Effector CD4-positive, alpha-beta T cell (primary cell): ENCODE measurements at places on chromosomes 7 and 10.

- no peak for DNase-seq
Observed at GRCh38 chr7:2755531-2755930, 67.5 kb downstream of the AMZ1 start.

DNA sequence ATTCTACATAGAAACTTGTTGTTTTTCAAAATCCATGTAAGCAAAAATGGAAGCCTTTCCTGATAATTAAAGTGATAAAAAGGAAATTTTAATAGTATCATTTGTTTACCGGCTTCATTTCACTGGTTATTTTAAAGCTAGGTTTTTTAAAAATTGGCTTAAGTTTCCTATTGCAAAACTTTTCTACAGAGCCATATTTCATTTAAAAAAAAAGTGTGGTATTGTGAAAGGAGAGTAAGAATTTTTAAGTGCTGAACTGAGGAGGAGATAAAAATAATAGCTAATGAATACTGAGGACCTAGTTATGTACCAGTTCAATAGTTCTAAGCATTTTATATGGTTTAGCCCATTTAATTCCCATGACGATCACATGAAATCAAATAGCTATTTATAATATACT is 172.2 kb upstream of the COL1A2 start:
- DNase-seq: no peak

- DNase-seq: no peak
Observed at GRCh38 chr10:32408690-32409089, 37.2 kb upstream of the CCDC7 start.

- no peak for DNase-seq
Observed at GRCh38 chr7:38142736-38143135, 35.3 kb upstream of the STARD3NL start.

DNA sequence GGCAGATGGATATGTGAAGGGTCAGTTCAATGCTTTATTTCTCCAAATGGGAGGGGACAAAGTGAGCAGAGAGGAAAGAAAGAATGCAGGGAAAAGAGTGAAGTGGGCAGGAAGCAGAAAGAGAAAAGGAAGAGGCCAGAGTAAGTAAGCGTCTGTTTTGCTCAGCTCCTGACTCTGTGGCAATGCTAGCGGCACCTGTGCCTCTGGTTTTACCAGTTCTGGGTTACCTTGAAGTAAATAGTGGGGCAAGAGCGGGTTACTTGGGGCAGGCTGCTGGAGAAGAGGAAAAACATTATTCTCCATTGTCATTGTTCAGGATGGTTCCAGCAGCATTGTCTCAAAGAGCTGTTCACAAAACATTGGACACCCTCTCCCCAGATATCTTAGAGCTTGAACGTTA is 1.9 kb downstream of the TAS2R40 start:
- no peak for DNase-seq
